Femur (tissue), 1 donor: ENCODE measurements at places on chromosomes 12 and 14.

- DNase-seq, result no peak
Measured at GRCh38 chr14:52124791-52125684, 56.2 kb upstream of the NID2 start.

DNA sequence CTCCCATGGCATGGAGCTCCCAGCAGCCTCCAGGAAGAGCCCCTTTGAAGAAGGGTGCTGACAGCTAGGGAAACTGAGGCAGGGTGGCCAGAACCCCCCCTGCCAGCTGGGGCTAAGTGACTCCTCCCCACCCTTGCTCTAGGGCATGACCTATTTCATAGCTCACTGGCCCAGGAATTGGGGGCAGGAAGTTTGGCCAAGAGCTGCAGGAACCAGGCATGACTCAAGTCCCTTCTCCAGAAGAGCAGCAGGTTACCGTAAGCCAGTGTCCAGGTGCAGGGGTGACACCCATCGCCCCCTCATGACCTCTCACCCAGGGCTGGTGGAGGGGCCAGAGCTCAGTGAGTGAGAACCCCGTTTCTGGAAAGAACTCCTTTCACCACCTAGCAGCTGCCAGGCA lies 1.9 kb downstream of the RASAL1 start:
- DNase-seq, result no peak

GRCh38 chr14:105144666-105145380 lies 23.8 kb downstream of the JAG2 start:
- peak; percentile 25 for DNase-seq

DNA sequence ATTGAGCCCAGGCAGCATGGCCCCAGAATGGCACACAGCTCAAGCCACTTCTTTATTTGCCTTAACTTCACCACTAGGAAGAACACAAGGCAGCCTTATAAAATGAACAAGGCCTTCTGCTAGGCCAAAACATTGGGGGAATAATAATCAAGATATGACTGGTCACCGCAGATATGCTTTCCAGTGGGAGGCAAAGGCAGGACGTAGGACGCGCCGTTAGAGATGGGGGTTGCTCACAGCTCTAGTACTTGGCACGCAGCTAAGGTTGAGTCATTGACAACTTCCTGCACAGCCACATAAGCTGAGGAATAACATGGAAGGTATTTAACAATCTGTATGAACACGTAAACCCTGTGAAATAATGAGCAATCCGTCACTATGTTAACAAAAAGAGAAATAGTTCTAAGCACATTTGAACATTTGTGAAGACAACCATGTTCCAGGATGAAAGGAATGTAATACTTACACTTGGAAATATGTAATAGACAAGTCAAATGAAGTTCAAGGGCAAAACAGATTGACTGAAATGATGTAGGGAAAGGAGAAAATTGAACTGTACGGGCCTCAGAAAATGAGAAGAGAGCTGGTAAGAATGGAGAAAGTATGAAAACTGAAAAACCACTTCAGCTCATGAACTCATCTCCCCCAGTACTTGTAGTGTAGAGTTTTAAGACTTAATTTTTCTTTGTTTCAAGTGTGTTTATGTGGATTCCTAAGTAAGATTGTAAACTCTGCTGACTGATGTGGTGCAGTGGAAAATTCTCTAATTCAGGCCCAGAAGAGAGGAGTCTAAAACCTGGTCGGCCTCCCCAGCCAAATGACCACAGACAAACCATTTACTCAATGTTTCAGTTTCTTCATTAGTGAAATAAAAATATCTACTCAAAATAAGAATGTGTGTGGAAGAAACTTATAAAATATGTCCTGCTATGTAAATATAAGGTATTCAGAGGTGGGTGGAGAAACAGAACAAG lies 59.3 kb upstream of the CCDC91 start:
- no peak for DNase-seq

DNA sequence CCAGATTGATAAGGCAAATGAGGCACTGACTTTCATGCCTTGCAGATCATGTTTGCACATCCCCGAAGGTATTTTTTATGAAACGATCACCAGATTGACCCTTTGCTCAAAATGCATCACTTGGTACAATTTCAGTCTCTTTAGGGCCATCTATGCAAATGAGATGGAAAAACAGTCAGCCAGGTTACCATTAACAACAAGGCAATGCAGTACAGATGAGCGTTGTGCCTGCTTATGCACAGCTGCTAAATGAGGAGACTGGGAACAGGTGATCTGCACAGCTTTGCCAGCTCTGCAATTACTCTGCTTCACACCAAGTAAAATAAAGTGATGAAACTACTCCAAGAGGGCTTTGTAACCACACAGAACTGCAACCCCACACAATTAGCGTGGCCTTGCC lies 26.1 kb upstream of the PLEKHG7 start:
- DNase-seq, result no peak

- DNase-seq, result no peak
Measured at GRCh38 chr12:19912991-19913390, 455.3 kb upstream of the PDE3A start.

DNA sequence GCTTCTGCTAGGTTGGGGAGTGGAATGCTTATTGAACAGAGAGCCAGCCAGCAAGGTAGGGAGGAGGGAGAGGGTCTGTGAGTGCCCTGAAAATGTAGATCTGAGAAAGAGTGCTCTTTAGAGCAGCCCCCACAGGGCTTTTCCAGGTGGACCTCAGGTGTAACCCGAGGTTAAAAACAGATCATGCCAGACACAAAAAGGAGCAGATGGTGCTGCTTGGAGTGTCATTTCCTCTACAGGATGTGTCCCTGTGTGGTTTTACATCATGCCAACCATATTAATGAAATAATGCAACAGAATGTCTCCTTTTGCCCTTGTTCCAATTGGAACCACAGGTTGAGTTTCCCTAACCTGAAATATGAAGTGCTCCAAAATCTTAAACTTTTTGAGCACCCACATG lies 6.4 kb downstream of the SUSD6 start:
- DNase-seq, result no peak

- DNase-seq, result peak; percentile 67
Measured at GRCh38 chr12:131827961-131828534, at the start of gene MMP17. Gene MMP17 (plus strand): TSS chr12:131828393. CDS start chr12:131828495, 102 bp downstream.

DNA sequence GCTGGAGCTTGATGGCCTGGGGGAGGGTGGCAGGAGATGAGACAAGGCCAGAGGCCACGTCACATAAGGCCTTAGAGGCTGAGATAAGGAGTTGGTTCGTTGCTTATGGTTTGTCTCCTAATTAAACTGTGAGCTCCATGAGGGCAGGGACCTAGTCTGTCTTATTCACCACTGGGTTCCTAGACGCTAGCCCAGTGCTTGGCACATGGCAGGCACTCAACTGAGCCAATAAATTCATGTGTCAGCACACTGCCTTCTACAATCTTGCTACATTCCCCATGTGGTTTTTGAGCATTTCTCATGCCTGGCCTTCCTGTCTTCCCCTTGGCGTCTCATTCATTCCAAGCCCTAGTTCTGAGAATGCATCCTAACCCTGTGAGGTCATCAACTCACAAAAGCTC lies 92.5 kb upstream of the MED13L start:
- no peak for DNase-seq

GRCh38 chr12:129538137-129538536 lies 365.7 kb downstream of the TMEM132D start:
- no peak for DNase-seq

- DNase-seq, result no peak
Measured at GRCh38 chr12:94874518-94875302, 128.8 kb downstream of the NDUFA12 start.

GRCh38 chr12:121837680-121838079 lies 21.0 kb downstream of the HPD start:
- DNase-seq, result no peak

DNA sequence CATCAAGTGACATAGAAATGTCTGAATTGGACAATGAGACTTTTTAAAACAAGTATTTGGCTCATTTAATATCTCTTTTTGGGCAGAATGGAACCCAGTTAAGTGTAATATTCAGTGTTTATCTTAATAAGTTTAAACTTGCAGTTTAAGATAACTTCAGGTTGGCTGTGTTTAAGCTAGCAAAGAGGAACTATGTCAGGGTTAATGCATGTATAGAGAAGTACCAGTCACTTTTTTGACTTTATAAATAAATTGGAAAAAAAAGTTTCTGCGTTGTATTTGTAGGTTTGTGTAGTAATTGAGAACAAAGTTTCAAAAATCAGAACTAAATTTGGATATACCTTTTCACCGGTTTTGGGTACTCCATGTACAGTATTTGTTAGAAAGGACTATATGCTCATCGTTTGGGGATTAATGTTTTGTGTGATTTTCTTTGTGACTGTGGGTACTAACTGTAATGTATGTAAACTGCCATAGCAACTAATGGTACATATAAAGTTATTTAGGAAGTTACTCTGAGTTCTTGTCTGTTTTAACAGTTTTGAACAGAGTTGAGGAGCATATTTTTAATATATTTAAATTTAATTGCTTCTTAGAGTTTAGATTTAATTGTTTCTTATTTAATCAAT lies 4.5 kb downstream of the HMGA2 start:
- no peak for DNase-seq

- DNase-seq, result no peak
Measured at GRCh38 chr12:11905534-11905933, 165.2 kb upstream of the BCL2L14 start.

- DNase-seq, result no peak
Measured at GRCh38 chr12:50117057-50117622, 5.1 kb downstream of the COX14 start.

DNA sequence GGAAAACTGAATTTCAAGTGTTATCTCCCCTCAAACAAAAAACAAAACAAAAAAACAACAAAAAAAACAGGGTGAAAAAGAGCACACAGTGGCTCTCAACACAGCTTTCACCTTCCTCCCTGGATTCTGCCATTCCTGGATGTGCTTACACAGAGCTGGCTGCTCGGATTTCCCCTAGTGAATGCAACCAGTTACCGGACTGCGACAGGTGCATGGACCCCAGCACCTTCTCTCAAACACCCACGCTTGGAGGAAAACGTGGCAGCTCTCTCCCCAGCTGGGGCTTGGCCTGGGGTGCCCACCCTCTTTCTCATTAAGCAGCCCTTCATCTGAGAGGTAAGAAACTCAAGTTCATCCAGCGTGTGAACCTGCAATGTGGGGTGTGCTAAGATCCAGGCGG lies 33.5 kb upstream of the DICER1 start:
- peak; percentile 8 for DNase-seq

GRCh38 chr12:96989916-96990315 lies 82.9 kb downstream of the NEDD1 start:
- no peak for DNase-seq

- DNase-seq, result no peak
Measured at GRCh38 chr12:57764662-57765002, 2.2 kb downstream of the CYP27B1 start.

- DNase-seq, result peak; percentile 24
Measured at GRCh38 chr14:22448905-22449599, 140.0 kb downstream of the DAD1 start.
